ENCODE measurements at places on chromosomes 11 and 22.

- no peak for DNase-seq
Measured at GRCh38 chr22:43470941-43471585, 59.2 kb downstream of the MPPED1 start.

DNA sequence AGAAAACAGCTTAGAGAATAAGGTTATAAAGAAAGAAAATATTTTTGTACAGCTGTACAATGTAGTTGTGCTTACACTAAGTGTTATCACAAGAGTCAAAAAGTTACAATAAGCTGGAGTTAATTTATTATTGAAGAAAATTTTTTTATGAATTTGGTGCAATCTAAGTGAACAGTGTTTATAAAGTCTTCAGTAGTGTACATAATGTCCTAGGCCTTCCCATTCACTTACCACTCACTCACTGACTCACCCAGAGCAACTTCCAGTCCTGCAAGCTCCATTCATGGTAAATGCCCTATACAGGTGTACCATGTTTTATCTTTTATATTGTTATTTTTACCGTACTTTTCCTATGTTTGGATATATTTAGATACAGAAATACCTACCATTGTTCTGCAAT lies 34.7 kb downstream of the GDPD4 start:
- DNase-seq: no peak

DNA sequence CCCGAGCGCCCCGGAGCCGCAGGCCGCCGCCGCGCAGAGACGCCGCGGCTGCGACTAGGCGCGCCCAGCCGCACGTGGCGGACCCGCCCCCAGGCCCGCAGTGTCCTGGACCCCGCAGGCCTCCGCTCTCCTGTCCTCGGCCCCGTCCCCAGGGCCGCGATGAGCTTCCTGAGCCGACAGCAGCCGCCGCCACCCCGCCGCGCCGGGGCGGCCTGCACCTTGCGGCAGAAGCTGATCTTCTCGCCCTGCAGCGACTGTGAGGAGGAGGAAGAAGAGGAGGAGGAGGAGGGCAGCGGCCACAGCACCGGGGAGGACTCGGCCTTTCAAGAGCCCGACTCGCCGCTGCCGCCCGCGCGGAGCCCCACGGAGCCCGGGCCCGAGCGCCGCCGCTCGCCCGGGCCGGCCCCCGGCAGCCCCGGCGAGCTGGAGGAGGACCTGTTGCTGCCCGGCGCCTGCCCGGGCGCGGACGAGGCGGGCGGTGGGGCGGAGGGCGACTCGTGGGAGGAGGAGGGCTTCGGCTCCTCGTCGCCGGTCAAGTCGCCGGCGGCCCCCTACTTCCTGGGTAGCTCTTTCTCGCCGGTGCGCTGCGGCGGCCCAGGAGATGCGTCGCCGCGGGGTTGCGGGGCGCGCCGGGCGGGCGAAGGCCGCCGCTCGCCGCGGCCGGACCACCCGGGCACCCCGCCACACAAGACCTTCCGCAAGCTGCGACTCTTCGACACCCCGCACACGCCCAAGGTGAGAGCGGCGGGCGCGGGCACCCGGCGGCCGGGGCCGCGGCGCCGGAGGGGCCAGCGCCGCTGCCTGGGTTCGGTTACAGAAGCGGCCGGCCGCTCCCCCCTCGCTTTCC lies 528 bp downstream of the WEE1 start:
- DNase-seq: no peak

DNA sequence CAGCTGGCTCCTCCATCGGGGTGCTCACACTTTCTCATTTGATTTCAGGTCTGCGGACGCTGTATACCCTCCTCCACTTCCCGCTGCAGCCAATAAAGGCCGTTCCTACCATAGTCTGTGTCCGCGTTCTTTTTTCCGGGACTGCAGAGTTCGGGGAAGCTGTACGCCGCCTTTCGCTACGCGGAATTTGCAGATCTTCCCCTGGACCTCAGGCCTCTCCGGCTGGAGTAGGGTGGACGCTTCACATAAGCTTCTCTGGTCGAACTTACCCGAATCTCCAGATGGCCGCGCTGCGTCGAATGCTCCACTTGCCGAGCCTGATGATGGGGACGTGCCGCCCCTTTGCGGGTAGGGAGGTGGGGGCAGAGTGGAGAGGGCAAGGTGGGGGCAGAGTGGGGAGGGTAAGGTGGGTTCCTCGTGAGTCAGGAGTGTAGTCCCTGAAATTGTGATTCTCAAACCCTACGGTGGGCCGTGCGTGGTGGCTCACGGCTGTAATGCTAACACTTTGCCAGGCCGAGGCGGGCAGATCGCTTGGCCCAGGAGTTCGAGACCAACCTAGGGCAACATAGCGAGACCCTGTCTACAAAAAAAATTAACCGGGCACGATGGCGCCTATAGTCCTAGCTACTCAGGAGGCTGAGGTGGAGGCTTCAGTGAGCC lies 617 bp downstream of the CSKMT start:
- no peak for DNase-seq

DNA sequence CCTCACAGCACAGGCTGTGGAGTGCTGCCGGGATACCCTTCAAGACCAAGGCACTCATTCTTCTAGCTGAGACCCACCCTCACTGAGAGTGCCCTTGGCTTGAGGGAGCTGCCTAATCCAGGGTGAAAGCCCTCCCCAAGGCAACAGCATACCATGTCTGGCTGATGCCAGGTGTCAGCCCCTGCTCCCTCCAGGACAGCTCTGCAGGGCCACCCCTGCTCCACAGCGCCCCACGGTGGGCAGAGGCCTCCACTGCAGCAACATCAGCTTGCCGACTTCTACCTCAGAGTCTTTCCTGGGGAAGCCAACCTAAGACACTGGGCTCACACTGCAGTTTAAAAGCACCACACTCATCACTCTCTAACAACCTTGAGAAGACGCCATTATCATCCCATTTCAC lies 29.0 kb downstream of the TTLL1 start:
- DNase-seq: no peak

- DNase-seq: no peak
Measured at GRCh38 chr22:46502440-46503175, 34.8 kb downstream of the CELSR1 start.

All from kidney glomerular epithelial cell (primary cell).